Stimulated activated CD4-positive, alpha-beta T cell treated with anti-CD3 and anti-CD28 coated beads, TNF-alpha, amount 100 ng/mL, for 4 hours (primary cell): ENCODE measurements at places on chromosomes 6 and 20.

- DNase-seq = no peak
Observed at GRCh38 chr20:32641464-32641863, 32.3 kb downstream of the C20orf203 start.

GRCh38 chr6:105790635-105791034 lies 295.5 kb upstream of the PRDM1 start:
- no peak for DNase-seq

- DNase-seq = no peak
Observed at GRCh38 chr6:2616811-2617210, 133.9 kb downstream of the MYLK4 start.

- no peak for DNase-seq
Observed at GRCh38 chr6:2072453-2072852, 173.0 kb downstream of the GMDS start.

DNA sequence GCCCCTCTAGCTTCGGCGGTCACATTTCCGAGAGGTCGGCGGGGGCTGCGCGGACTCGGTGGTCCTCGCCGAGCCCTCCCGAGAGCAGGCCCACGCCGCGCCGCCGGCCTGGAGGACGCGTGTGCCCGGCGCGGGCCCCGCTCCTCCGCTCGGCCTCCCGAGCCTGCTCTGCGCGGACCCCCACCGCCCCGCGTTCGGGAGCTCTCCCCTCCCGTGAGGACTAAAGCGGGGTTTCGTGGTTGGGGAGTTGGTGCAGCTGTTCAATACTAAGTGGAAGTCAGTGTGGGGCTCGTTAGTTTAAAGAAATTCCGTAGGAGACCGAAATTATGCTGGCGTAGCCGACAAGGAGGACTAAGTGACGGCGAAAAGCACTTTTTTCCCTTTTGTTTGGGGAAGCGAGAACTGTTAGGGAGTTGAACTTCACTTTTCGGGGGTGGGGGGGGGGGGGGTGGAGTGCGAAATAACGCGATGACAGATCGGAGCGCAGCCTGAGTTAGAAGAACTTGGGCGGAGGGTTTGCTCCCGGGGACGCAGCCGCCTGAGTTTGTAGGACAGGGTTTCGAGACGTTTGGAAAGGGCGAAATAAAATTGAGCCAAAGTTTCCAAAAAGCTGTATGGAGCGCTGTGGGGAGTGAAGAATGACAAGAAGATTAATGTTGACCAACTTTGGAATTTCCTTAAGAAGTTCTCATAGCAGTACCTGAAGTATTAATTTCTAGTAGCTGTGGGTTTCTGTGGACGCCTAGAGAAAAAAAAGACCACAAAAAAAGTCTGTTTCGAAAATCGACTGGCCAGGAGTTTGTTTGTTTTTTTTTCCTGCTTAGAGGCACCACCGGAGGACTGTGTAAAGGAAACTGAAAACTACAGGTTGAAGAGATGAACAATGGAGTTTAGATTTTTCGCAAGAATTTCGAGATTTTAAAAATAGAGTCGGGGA lies 1.4 kb downstream of the QKI start:
- no peak for DNase-seq

GRCh38 chr6:20835315-20836010 lies 301.2 kb downstream of the CDKAL1 start:
- DNase-seq = no peak

DNA sequence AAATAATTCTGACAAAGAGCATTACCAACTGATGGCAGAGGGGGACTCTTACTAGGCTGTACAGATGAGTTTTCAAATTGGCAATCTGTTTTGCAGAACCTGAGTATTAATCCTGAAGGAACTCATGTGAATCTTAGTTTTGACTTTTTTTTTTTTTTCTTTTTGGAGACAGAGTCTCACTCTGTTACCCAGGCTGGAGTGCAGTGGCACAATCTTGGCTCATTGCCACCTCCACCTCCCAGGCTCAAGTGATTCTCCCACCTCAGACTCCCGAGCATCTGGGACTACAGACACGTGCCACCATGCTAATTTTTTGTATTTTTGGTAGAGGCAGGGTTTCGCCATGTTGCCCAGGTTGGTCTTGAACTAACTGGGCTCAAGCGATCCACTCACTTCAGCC lies 49.3 kb downstream of the KCTD20 start:
- no peak for DNase-seq

- no peak for DNase-seq
Observed at GRCh38 chr6:137547601-137548000, 53.4 kb upstream of the OLIG3 start.
